ENCODE measurements at places on chromosomes 7 and 10. TPM values are rescaled to one million over a fixed set of nuclear protein-coding genes. Genes with fewer than 3 reads are reported as not detected.

- no peak overlapping the region for H3K4me3 ChIP-seq
- H3K27me3 ChIP-seq: no peaks in the 10 kb centered on the region
- H3K27ac ChIP-seq: no peak overlapping the region
- H3K36me3 ChIP-seq: peaks cover 36% of the 10 kb centered on the region
- H3K4me1 ChIP-seq: peaks cover 5% of the 10 kb centered on the region
Measured at GRCh38 chr7:105126436-105126975, 112.5 kb downstream of the KMT2E start.

GRCh38 chr7:126436213-126436868 lies 816.4 kb downstream of the GRM8 start:
- H3K4me1 ChIP-seq: no peaks in the 10 kb centered on the region
- DNase-seq: no peak
- H3K4me3 ChIP-seq: no peak overlapping the region

GRCh38 chr7:121623130-121623872 lies 227.2 kb upstream of the FAM3C start:
- no peaks in the 10 kb centered on the region for H3K4me1 ChIP-seq
- H3K36me3 ChIP-seq: no peaks in the 10 kb centered on the region
- no peak overlapping the region for H3K27ac ChIP-seq
- H3K4me3 ChIP-seq: no peak overlapping the region
- H3K27me3 ChIP-seq: no peaks in the 10 kb centered on the region
- DNase-seq: no peak

Gene NUTM2E
- not detected for total RNA-seq

DNA sequence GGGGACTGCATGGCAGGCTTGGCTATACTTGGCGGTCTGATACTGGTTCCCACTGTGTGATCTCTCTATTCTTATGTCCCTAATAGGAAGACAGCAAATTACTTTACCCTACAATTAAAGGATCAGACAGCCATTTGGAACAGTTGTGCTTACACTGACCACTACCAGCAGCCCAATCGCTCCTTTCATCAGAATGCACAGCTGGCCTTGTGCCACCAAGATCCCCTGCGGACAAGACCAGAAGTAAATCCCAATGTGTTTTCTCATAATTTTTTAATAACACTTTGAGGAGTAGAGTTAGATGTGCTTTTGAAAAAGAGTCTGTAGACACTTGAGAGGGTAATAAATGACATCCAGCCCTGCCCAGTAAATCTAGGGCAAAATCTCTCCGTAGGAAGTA lies 297.2 kb upstream of the ZNF32 start:
- no peaks in the 10 kb centered on the region for H3K36me3 ChIP-seq
- H3K27me3 ChIP-seq: no peaks in the 10 kb centered on the region
- H3K4me1 ChIP-seq: peaks cover 19% of the 10 kb centered on the region
- H3K4me3 ChIP-seq: no peak overlapping the region
- peak; percentile 14 for DNase-seq
- H3K27ac ChIP-seq: no peak overlapping the region

DNA sequence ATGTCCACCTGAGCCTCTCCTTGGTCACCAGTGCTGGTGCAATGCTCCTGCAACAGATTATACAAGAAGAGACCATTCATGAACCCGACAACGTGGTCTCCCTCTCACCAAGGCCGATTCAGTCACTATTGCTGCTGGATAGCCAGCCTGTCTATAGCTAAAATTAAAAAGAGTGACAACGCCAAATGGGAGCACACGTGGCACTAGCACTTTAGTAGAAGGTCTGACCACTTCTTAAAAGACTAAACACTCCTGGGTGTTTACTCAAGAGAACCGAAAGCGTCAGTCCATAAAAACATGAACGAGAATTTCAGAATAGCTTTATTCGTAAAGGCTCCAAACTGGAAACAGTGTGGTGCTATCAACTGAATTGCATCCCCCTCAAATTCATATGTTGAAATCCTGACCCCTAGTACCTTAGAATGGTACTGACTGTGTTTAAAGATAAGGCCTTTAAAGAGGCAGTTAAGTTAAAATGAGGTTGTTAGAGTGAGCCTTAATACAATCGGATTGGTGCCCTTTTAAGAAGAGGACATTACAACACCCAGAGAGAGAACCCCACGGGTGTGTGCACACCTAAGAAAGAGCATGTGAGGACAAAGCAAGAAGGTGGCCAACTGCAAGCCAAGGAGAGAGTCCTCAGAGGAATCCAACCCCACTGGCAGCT lies 4.4 kb upstream of the GALNTL5 start:
- H3K4me3 ChIP-seq: no peak overlapping the region
- no peak overlapping the region for H3K27ac ChIP-seq
- no peak for DNase-seq
- no peaks in the 10 kb centered on the region for H3K36me3 ChIP-seq
- H3K4me1 ChIP-seq: no peaks in the 10 kb centered on the region

GRCh38 chr10:101221549-101221948 lies 7.7 kb downstream of the LBX1 start:
- H3K36me3 ChIP-seq: no peaks in the 10 kb centered on the region
- peaks cover 99% of the 10 kb centered on the region for H3K27me3 ChIP-seq
- H3K4me3 ChIP-seq: no peak overlapping the region
- H3K27ac ChIP-seq: no peak overlapping the region
- peaks cover 62% of the 10 kb centered on the region for H3K4me1 ChIP-seq

Data from stomach (tissue), 19 donors.